ENCODE measurements at places on chromosomes 7 and 10.

GRCh38 chr7:116395141-116395791, 104.3 kb upstream of the CAV2 start:
- DNase-seq: peak; percentile 97

- no peak for DNase-seq
Measured at GRCh38 chr7:20797042-20797461, 10.4 kb upstream of the SP8 start.

DNA sequence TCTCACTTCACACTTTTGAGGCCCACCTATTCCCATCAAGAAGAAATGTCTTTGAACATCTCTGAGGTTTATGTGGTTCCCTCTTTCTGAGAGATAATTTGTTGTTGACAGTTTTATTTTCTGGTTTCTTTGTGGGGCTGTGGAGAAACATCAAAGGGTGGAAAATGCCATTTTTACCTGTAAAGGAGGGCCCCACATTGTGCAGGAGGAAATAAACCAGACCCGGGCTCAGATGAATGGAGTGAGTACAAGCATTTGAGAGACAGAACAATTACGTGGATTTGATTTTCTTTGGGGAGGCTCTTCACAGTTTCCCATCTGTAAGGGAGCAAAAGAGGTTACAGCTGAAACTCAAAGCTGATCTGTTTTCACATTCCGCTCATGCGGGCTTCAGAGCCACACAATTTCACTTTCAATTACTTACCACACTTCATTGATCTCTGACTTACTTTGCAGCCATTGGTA, 29.8 kb downstream of the ITPRIP start:
- DNase-seq: no peak

- no peak for DNase-seq
Measured at GRCh38 chr10:124281666-124282065, 137.1 kb downstream of the OAT start.

GRCh38 chr7:81487516-81487915, 282.3 kb downstream of the HGF start:
- DNase-seq: no peak

DNA sequence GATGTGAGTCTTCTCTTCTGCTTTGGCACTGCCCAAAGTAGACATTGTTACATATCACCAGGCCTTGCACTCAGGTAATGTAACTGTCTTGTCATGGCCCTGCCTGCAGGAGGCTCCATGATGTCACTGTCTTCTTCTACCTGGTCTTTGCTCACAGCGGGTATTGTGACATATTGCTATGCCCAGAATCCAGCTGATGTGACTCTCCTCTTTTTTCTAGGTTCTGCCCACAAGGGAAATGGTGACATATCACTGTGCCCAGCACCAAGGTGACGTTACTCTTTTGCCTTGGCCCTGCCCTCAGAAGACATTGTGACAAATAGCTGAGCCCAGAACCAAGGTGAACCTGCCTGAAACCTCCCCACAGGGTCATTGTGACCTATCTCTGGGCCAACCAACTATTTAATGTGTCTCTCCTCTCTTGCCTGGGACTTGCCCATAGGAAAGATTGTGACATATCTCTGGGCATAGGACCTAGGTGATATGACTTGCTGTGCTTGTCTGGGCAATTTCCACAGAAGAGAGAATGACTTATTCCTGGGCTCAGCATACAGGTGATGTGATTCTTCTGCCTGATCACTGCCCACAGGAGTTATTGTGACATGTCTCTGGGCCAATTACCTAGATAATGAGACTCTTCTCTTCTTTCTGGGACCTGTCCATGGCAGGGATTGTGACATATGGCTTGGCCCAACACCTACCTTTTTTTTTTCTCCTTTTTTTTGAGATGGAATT, 26.5 kb upstream of the ZNF107 start:
- no peak for DNase-seq

Data from astrocyte (in vitro differentiated cells and primary cell).